ENCODE measurements at places on chromosomes 16 and 17.

- no peak for DNase-seq
Measured at GRCh38 chr16:84334058-84334457, 34.3 kb upstream of the ATP2C2 start.

GRCh38 chr17:45992904-45993303, 6.1 kb upstream of the STH start:
- DNase-seq = no peak

- DNase-seq = no peak
Measured at GRCh38 chr16:26787924-26788323, 278.8 kb upstream of the C16orf82 start.

DNA sequence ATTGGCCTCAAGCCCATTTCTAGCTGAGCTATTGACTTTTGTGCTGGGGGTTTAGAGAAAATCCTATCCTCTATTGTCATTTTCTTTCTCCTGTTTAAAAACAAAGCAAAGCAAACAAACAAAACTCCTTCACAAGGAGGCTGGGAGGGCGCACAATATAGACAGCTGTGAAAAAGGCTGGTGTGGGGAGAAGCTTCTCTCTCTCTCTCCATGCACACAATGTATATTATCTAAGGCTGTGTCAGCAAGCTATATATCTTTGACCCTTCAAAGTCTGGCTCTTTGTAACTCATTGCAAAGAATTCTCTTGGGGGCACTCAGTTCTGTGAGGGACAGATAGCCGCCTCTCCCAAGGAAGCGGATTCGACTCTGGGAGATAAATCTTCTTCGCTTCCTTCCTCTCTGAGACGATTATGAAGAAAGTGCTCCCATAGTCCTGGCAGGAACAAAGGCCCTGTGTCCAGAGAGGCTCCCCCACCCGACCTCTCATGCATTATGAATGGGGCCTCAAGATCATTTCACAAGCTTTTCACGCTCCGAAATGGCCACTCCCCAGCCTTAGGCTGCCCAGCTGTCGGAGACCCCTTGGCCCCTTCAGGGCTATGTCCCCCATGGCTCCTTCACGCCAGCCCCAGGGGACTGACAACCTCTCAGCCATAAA, 33.2 kb upstream of the MEAK7 start:
- no peak for DNase-seq

- DNase-seq = no peak
Measured at GRCh38 chr16:10558305-10558704, 22.1 kb downstream of the EMP2 start.

DNA sequence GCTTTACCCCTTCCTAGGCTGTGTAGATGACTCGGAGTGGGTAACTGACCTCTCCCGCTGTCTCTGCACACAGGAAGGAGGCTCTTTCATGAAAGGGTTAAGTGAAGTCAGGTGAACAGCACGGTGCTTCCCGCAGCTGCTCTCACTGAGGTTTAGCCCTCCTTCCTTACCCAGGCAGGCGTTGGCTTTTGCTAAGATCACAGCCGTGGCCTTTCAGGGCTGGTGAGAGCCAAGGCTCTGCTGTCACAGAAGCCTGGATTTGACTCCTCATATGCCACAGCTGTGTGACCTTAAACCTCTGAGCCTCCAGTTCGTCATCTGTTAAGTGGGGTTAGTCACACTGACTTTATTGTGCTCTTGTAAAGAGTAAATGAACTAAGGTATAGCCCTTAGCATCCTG, 90.9 kb upstream of the PLCG2 start:
- DNase-seq = no peak

DNA sequence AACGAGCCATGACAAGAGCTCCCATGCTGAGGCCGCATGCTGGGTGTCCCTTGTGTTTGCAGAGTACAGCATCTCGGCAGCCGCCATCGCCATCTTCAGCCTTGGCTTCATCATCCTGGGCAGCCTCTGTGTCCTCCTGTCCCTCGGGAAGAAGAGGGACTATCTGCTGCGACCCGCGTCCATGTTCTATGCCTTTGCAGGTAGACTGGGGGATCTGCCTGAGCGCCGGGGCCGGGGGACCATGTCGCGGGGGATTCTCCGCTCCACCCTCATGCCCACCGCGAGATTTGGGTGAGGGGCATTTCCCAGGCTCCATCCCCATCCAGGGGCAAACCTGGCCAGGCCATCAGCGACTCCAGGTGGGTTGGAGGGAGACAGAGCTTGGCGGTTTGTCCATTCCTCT, 10.7 kb downstream of the CACNG1 start:
- no peak for DNase-seq

DNA sequence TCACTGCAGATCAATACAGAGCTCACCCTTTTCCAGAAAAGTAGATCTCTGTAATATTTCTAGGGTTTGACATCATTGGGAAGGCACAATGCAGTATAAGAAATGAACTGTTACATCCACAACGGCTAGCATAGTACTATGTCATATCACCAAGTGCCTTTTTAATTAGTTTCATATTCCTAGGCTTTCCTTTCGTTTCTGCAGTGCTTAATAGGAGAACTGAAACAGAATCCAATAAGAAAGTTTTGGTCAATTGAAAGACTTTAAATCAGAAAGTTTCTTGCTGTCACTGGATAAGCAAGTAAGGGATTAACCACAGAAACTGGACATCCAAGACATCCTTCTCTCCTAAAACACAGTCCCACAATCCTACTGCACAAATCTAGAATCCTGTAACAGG, 3.5 kb upstream of the RNF43 start:
- DNase-seq = no peak

- no peak for DNase-seq
Measured at GRCh38 chr17:47785538-47786123, 36.0 kb downstream of the OSBPL7 start.

- DNase-seq = peak; percentile 73
Measured at GRCh38 chr16:1379304-1380076, 27.8 kb downstream of the GNPTG start.

- DNase-seq = no peak
Measured at GRCh38 chr16:55333684-55334083, 9.7 kb downstream of the IRX6 start.

GRCh38 chr16:69073181-69073702, 32.2 kb upstream of the HAS3 start:
- no peak for DNase-seq

DNA sequence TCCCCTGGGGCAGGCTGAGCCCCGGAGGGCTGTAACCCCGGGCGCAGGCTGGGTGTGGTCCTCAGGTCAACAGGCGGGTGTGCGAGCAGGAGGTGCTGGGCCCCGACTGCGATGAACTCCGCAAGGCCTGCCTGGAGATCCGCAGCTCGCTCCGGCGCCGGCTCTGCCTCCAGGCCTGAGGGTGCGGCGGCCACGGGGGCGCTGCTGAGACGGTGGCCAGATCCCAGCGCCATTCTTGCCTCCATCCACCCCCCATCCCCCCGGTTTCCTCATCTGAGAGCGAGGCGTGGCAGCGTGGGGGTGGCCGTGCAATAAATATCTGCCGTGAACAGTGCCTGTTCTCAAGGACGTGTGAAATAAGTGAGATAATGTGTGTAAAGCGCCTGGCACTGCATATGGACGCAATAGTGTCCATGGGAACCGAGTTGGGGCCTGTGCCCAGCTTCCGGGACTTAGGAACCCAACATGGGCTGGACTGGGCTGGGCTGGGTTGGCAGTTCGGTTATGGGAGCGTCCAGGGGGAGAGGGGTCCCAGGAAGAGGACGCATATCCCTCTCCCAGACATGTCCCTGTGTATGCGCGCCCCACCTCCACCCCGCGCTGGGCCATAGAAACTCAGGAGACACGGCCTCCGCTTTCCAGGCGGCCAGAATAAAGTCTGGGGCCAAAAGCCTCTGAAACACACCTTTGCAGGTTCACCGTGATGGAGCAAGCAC, 15.0 kb downstream of the ZNF213 start:
- DNase-seq = peak; percentile 57

- DNase-seq = no peak
Measured at GRCh38 chr17:65023791-65024190, 32.7 kb downstream of the GNA13 start.

- no peak for DNase-seq
Measured at GRCh38 chr16:62940569-62940968, 904.3 kb upstream of the CDH8 start.

GRCh38 chr17:21235921-21236320, 17.3 kb downstream of the NATD1 start:
- DNase-seq = no peak

- no peak for DNase-seq
Measured at GRCh38 chr17:76039121-76039520, 12.0 kb upstream of the EVPL start.

- DNase-seq = no peak
Measured at GRCh38 chr17:64532409-64532808, 25.6 kb downstream of the CEP95 start.

All from stimulated activated CD4-positive, alpha-beta T cell treated with anti-CD3 and anti-CD28 coated beads, Interleukin-4, amount 100 ng/mL, for 24 hours (primary cell).